ENCODE measurements at places on chromosomes 5 and 9.

GRCh38 chr9:34328500-34328986, 525 bp downstream of the KIF24 start:
- no peak for DNase-seq

DNA sequence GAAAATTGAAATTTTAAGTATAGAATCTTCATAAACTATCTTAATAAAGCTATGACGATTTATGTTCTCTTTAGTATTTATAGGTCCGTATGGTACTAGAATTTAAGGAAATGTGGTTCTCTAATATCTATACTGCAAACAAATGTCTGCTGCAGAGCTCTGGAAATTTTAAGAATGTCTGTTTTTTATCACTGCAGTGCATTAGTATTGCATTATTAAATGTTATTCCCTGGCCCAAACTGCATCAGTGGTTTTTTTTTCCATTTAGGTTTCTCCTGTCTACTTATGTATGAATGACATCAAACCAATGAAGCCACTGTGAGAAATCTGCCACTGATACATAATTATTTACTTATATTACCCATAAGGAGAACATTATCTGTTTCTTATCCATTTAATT, 211.4 kb upstream of the CD180 start:
- DNase-seq, result no peak

DNA sequence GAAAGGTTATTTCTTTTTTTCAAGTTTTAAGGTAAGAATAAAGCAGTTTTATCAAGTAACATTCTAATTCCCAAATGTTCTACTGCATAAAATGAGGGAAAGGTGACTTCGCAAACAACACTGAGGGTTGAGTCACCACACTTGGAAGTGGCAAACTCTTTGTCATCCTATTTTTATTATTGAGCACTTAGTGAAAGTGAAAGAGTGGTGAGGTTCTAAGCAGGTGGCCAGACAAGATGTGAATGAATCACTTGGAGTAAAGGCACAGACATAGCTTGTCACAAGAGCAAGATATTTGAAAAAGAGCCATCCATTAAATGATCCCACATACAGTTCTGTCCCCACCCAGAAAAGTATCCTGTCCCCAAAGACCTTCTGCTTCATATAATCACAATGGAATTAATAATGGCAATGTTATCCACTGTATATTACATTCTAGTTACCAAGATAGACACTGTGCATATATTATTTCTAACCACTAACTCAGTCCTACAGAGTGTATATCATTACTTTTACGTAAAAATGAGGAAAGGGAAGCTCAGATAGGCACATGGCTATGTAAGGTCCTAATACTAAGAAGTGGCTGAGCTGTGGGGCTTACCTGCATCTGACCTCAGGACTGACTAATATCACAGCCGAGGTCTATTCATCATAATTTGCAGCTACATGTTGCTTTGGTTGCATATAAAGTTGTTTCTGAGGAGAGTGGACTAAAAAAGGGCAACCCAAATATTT, 730.4 kb upstream of the MEF2C start:
- DNase-seq, result no peak

GRCh38 chr5:107670932-107671741, at the start of gene EFNA5:
Gene EFNA5, minus strand, starts transcription at chr5:107670937.
- peak; percentile 85 for DNase-seq

- DNase-seq, result no peak
These were observed 137.8 kb downstream of the MEF2C start for GRCh38 chr5:88745093-88745696.

DNA sequence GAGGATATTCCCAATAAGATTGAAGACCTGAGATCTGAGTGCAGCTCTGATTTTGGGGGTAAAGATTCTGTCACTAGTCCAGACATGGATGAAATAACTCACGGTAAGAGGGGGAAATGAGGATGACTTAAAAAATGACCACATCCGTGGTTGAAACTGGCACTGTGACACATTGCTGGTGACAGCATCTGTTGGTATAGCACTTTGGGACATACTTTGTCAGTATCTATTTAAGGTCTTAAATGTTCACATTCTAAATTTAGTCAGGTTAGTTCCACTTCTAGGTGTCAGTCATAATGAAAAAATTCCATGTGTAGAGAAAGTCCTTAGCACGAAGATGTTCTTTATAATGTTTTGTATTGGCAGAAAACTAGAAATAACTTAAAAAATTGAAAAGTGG, 70.9 kb downstream of the GAPVD1 start:
- DNase-seq, result no peak

All from endodermal cell (in vitro differentiated cells).